HS-5 (cell line): ENCODE measurements at places on chromosomes 5 and 9.

- no peak for DNase-seq
These were observed 420.9 kb downstream of the IRX2 start for GRCh38 chr5:2330325-2331130.

GRCh38 chr9:113619491-113620376 lies 156.2 kb downstream of the RGS3 start:
- DNase-seq: no peak

DNA sequence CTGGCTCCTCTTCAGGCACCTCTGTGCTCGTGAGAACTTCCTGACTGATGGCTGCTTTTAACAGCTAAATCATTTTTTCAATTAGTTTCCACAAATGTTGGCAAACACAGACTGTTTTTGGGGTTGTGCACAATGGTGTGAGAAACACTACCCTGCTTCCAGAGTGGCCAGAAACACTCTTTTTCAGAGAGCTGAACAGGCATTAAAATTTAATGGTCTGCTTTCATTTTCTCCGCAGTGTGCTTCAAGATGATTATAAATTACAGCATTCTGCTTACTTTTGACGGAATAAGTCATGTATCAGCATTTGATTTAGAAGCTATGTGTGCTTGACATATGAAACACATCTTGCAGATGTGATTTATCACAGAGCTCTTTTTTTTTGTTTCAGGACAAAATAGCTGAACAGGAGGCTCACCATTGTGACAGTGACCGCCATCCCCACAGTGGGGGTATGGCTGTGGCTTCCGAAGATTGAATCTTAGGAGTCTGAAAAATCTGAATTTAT lies 454.5 kb upstream of the ZNF608 start:
- no peak for DNase-seq

GRCh38 chr5:178286226-178287090 lies 53.9 kb upstream of the PHYKPL start:
- no peak for DNase-seq

DNA sequence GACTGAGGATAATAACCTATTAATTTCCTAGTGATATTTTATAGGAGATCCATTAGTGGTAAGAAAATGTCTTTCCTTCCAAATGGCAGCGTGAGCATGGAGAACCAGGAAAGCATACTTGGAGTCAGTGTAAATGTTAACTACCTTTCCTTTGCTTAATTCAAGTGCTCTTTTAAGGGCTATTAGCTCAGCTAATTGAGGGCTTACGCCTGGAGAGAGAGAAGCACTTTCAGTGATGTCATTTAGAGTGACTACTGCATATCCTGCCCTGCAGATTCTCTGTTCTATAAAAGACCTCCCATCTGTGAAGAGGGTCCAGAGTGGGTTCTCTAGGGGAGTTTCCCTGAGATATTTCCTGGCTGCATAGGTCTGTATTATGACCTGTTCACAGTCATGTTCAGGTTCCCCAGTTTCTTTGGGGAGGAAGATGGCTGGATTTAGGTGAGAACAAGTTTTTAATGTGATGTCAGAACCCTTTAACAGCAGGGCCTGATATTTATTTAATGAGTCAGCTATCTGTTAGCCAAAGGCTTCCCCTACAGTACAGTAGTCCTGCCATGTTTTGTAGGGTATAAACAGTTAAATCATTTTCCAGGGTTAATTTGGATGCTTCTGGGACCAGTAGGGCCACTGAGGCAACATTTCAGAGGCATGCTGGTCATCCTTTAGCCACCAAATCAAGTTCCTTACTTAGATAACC lies 89.6 kb downstream of the TRIM36 start:
- DNase-seq: no peak

GRCh38 chr9:18233311-18233710 lies 240.6 kb upstream of the ADAMTSL1 start:
- no peak for DNase-seq

- DNase-seq: no peak
These were observed 20.7 kb upstream of the FANCC start for GRCh38 chr9:95338243-95338642.

- no peak for DNase-seq
These were observed 14.9 kb upstream of the SLC6A3 start for GRCh38 chr5:1460054-1460682.

DNA sequence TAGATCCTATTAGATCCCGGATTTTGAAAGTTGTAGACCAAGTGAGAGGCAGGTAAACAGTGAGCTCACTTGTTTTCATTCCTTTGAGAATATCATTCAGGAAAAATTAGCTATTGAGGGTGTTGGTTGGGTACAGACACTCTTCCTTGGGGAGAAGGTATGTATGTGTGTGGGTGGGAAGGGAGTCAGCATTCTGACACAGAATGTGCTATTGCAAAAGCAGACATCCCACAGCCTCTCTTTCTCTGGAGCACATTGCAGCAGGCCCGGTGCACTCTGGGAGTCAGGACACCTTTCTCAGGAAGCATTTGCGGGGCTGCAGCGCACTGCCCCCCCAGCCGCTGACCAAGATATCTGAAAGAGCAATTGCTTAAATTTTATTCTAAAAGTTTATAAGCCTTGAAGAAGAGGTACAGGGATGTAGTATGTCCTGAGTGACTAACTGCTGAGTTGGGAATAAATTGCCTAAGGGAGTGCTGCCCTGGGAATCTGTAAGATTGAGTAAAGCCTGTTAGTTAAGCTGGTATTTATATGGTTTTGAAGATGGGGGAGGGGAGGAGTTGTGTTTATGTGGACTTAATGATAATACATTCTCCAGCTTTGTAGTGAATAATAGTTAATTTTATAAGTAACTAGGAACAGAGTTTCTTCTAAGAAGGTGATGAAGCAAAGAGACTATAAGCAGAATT lies 5.2 kb downstream of the TNFAIP8 start:
- no peak for DNase-seq

GRCh38 chr9:132648283-132648682 lies 21.5 kb downstream of the DDX31 start:
- DNase-seq: no peak

DNA sequence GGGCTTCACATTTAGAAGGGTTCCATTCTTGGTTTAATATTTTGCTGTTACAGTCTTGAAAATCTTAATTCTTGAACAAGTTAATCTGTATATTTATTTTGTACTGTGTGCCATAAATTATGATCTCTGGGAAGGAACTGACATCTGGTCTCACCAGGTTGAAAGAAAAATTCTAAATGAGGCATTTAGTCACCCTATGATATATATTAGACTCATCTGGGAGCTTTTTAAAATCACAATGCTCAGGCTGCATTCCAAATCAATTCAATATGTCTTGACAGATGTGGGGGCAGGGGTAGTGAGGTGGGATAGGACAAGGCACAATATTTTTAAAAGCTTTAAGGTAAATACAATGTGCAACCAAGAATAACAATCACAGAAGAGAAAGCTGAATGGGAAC lies 569.2 kb downstream of the PRR16 start:
- no peak for DNase-seq

DNA sequence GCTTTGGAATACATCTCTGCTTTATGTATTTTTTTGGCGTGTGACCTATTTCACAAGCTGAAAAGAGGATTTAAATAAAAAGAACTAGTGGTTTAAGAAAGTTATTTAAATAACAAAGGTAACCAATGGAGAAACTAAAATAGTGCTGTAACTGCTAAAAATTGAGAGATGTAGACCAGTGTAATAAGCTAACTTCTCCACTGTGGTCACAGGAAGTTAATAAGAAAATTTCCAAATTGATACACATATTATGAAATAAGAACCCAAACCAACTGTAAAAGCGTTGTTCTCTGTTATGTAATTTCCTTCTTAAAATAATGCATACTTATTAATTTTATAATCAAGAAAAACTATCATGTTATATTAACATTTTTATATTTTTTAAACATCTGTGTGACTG lies 29.1 kb upstream of the ZFAND5 start:
- no peak for DNase-seq

DNA sequence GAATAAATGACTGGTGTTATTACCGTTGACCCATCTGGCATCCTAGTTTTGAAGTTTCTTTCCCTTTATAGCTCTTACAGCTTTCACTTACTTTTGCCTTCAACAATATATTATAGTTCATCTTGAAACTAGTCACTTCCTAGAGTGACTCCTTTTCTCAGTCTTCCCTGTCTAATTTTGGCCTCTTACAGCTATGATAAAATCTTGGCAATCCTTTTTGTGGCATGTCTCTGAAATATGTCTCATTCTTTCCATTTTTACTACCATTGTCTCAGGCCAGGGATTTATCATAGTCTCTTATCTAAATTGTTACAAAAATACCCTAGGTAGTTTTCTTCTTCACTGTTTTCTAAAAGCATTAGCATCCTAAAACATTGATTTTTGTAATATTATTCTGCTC lies 621.3 kb upstream of the ZNF608 start:
- no peak for DNase-seq

DNA sequence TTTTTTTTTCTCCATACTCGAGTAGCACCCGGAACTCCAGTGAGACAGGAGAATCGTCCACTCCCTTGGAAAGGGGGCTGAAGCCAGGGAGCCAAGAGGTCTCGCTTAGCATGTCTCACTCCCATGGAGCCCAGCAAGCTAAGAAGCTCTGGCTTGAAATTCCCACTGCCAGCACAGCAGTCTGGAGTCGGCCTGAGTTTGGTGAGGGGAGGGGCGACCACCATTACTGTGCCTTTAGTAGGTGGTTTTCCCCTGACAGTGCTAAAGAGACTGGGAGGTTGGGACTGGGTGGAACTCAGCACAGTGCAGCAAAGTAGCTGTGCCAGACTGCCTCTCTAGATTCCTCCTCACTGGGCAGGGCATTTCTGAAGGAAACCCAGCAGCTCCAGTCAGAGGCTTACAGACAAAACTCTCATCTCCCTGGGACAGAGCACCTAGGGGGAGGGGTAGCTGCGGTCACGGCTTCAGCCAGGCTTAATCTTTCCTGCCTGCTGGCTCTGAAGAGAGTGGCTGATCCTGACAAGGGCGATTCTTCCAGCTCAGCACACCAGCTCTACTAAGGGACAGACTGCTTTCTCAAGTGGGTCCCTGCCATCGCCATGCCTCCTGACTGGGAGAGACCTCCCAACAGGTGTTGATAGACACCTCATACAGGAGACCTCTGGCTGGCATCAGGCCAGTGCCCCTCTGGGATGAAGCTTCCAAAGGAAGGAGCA lies 414.5 kb upstream of the ZNF608 start:
- no peak for DNase-seq

- DNase-seq: no peak
These were observed 109.5 kb downstream of the GADD45G start for GRCh38 chr9:89714321-89714720.

GRCh38 chr5:38371596-38371995 lies 113.2 kb downstream of the EGFLAM start:
- no peak for DNase-seq

DNA sequence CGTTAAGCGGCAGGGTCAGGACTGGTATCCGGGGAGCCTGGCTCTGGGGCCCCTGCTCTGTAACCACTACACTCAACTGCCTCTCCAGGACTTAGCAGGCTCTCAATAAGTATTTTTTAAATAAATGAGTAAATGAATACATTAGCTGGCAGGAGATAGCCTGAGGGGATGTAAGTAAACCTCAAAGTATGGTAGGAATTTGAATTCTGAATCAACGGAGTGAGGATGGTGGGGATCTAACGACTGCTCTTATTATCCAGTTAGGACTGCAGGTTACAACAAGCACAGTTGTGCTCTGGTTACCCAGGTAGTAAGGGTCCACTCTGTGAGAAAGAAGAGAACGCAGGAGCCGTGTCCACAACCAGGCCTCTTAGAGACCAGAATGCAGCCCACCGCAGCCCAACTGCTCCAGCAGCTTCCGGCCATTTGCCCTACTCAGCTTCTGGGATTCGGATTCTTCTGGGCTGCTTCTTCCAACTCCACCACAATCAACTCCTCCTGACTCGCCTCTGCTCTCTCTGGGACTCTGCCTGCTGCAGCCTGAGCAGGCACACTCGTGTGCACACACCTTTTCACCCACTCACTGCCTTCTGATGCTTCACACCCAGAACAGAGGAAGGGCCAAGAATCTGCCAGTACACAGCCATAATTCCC lies 52.6 kb downstream of the MED27 start:
- DNase-seq: peak; percentile 69

DNA sequence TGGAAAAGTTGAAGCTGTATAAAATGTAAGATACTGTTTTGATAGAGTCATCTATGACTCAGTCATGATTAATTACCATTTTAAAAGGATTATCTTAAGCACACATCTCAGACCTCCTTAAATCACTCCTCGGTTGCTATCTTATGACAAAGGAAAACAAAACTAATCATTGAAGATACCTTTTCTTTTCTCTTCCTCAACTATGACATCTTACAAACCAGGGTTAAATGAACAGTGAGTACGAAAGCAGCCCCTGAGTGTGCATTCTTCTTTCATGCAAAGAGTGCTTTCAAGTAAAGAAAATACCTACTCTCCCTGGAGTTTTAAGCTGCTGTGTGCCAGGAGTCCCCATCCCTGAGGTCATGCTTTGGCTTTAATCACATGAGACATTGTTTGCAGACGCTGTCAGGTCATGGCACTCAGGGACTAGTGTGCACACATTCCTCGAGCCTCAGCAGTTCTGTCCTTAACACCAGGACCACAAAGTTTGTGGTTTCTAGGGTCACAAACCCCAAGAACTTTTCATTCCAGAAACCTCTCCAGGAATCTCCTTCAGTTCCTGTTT lies 86.7 kb upstream of the ICE1 start:
- peak; percentile 54 for DNase-seq

GRCh38 chr9:114314881-114315722 lies 7.8 kb upstream of the ORM1 start:
- no peak for DNase-seq

GRCh38 chr5:54438620-54439389 lies 16.7 kb upstream of the HSPB3 start:
- DNase-seq: no peak

DNA sequence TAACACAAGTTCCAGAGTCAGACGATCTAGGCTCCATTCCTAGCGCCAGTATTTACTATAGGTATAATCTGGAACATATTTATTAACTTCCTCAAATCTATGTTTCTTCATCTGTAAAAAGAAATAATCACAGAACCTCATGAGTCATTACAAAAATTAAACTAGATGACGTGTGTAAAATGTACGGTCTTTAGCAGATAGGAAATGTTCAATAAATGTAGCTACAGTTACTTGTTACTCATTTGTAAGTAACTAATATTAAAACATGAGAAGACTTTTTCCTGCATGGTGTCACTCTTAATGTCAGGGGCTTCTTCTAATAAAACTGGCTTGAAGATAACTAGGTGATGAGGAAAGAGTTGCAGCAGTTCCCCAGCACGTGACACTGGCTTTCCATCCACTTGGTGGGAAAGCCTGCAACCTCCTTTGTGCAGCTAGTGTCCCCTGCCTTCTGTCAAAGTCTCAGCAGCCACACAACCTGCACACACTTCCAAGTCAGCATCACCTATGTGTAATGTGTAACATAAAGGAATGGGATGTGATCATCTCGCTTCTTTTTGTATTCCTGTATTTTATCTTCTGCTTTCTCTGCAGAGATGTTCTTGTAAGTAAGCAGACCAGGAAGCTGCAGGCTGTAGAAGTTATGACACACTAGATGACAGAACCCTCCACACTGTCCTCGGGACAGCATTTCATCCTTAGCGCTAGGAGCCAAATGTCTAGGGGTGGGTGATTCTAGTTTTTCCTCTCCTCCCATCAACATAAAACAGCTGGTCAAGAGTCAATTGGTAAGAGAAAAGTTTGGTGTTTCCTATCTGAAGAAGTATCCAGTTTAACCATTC lies 1.8 kb upstream of the JAKMIP2 start:
- no peak for DNase-seq
